Left renal cortex interstitium (tissue), 4 donors: ENCODE measurements at places on chromosomes 2 and 18. TPM values are rescaled to one million over a fixed set of nuclear protein-coding genes. Genes with fewer than 3 reads are reported as not detected.

- DNase-seq: no peak
Observed at GRCh38 chr2:238866656-238867277, 18.9 kb downstream of the TWIST2 start.

GRCh38 chr2:52000151-52000855, 968.4 kb upstream of the NRXN1 start:
- no peak for DNase-seq

The KCNK3 gene
- 1.1 TPM for polyA plus RNA-seq

- DNase-seq: no peak
Observed at GRCh38 chr2:12076810-12077209, 330.4 kb downstream of the LPIN1 start.

The OR6B2 gene
- polyA plus RNA-seq: not detected

GRCh38 chr2:3533836-3534235, 14.5 kb upstream of the ADI1 start:
- DNase-seq: no peak

The MC2R gene
- not detected for polyA plus RNA-seq

The CHRNA1 gene
- polyA plus RNA-seq: 3.8 TPM

The RNF125 gene
- 3.0 TPM for polyA plus RNA-seq

DNA sequence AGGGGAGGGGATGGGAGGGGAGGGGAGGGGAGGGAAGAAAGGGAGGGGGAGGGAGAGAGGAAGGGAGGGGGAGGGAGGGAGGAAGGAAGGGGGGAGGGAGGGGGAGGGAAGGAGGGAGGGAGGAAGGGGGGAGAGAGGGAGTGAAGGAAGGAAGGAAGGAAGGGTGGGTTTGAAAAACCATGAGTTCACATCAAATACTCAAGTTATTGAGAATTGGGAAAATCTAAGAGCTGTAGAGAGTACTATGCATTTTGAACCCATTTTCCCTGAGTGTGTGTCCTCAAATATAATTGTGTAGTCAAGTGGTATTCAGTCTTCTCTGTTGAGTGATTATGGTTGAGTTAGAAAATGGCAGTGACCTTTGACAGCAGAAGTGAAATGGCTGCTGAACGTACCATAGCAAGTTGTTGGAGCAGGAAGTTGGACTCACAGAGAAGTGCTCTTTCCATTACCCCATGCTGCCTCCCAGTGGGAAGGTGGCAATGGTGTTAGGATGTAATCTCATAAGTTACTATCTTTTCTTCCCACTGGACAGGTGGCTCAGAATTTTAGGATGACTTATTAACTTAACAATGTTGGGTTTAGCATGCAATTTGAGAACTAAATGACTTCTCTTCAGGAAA, 214.6 kb downstream of the SETBP1 start:
- DNase-seq: no peak
